Stimulated activated CD8-positive, alpha-beta memory T cell treated with anti-CD3 and anti-CD28 coated beads, Interleukin-4, amount 100 ng/mL, for 48 hours (primary cell): ENCODE measurements at places on chromosomes 12 and 14.

DNA sequence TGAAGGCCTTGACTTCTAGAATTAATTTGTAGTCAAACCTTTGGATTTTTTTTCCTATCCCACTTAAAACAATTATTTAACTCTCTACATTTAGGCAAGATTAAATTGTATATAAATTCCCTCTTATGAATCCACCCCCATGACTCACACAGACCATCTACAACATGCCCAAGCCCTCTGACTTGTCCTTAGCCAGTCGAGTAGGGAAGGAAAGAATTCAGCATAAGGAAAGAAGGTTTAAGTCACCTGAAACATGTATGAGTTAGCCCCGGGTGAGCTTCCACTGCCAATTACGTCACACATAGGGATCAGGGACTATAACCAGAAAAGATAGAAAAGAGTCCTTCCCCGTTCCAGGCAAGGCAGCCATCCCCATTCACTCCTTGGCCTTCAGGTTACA, 14.9 kb upstream of the RESF1 start:
- no peak for DNase-seq

DNA sequence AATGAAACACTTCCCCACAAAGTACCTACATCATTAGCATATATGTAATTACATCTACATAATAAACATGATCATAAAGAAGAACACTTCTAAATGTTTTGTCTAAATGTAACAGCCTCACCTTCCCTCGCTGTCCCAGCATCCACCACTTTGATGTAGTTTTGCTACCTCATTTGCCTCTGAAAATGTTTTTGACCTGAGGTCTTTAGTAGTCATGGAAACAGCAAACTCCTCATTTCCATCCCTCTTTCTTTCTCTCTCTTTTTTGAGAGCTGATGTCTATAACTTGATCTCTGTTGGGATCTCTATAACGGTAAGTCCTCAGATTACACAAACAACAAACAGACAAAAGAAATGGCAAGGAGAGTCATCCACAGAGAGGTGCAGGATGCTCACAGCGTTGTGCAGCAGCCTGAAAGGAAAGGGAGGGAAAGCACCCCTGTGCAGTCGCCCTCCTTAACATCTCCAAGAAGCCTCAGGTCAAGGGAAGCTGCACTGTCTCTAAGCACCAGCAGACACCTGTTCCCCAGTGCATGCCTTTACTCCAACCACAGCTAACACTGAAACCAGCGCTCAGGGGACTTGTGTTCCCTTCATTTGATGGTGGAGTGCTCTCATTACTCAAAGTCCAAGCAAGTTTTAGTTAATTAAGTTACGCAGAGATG, 268.7 kb downstream of the TMEM132D start:
- DNase-seq: no peak

DNA sequence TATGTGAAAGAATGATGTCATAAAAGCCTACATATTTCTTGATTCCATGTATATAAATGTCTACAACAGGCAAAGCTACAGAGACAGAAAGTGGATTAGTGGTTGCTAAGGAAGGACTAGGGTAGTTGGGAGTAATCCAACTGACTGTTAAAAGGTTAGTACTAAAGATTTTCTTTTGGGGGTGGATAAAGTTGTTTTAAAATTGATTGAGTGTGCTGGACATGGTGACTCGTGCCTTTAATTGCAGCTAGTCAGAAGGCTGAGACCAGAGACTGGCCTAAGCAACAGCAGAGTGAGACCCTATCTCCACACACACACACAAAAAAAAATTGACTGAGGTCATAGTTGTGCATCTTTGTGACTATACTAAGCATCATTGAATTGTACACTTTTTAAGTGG, 234.3 kb downstream of the C12orf50 start:
- no peak for DNase-seq

DNA sequence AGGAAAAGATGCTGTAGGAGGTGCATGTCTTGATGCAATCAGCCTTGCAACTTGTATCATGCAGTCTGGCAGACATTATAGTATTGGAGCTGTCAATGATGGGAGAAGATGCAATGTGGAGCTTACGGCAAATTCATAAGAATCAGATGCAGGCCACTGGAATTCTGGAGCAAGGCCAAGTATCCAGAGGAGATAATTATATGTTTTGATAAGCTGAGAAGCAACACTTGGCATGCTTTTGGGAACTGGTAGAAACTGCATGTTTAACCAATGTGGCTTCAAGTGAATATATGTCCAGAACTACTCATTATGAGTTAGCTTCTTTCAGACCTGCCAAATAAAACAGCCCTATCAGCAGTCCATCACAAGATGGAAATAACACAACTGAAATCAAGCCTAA, 249.1 kb upstream of the PPFIA2 start:
- DNase-seq: no peak

- no peak for DNase-seq
Measured at GRCh38 chr14:105322791-105323556, 8.4 kb downstream of the PACS2 start.
